ENCODE measurements at places on chromosomes 6 and 20.

- no peak for DNase-seq
Measured at GRCh38 chr20:34033903-34034302, 40.2 kb downstream of the RALY start.

- DNase-seq = no peak
Measured at GRCh38 chr20:39206899-39207564, 244.9 kb downstream of the DHX35 start.

DNA sequence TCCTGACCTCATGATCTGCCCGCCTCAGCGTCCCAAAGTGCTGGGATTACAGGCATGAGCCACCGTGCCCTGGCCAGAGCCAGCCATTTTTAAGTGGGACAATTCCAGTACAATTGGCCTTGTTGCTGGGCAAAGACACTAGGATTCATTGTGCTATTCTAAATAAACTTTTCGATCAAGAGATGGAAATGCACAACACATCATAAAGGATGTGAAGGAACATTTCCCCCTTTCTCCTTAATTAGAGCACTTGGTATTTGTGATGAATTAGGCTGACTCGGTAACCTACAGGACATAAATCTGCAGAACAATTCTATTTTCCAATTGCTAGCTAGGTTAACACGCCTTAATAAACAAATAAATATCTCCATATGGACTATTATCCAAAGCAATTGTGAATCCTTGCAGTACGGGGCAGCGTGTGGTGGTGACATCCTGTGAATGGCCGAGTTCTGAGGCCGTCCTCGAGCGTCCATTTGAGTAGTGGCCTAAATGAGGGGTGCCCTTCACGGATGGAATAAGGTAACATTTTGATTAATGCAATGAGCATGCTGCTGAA, 406.2 kb upstream of the AGPAT4 start:
- DNase-seq = no peak

- DNase-seq = no peak
Measured at GRCh38 chr6:2103765-2104523, 141.5 kb downstream of the GMDS start.

GRCh38 chr20:24766143-24766527, 182.9 kb upstream of the CST7 start:
- DNase-seq = no peak

DNA sequence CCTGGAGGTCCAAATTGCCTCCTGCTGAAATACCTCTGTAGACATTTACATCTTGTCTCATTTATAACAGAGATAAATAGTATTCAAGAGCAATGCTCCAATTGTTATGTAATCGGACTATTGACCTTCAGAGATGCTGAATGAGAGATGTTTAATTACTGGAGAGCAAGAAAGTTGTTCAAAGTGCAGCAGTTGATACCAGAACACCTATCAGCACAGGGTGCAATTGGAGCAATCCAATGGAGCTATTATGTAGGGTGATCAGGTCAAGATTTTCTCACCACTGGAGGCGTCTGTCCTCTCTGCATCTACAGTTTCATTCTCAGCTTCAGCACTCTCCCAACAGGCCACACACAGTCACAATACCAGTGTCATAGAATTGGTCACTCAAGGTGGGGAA, 19.5 kb upstream of the TMX4 start:
- no peak for DNase-seq

DNA sequence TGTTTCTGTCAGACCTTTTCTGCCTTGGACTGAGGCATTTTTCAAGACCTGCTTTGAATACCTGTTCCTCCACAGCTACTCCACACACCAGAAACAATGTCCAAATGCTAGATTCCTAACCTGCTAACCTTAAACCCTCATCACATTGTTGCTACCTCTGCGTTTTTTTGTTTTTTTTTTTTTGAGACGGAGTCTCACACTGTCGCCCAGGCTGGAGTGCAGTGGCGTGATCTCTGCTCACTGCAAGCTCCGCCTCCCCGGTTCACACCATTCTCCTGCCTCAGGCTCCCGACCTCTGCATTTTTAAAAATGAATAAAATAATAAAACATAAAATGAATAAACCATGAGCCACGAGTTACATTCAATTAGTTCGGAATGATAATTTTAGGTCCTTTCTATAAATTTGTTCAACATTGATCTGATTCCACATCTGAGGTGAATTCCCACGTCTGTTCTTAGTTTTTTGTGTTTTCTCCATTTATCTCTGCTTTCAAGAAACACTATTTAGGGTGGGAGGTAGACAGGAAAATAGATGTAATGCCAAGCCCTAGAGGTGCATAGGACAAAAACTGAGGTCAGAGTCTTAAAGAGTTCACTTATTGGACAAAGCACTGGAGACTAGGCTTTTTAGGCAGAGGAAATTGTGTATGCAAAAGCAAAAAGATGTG, 1.3 kb downstream of the C6orf89 start:
- DNase-seq = no peak

DNA sequence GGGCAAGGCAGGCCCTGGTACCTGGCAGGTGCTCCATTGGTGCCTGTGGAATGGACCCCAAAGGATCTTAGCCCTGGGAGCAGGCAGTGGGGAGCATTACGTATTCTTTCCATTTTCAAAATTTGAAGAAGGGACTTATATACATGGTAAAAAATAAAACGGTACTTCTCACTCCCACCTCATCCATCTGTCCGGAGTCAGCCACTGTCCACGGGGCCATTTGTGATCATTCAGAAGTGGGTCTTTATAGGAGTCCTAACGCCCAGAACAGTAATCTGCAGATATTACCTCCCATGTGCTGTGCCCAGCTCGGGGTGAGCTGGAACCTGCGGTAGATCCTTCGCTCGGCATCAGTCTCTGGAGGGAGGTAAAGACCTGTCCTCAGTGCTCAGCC, 110.4 kb downstream of the SYCP2 start:
- DNase-seq = no peak

GRCh38 chr20:3559637-3560036, 88.8 kb downstream of the ATRN start:
- DNase-seq = no peak

DNA sequence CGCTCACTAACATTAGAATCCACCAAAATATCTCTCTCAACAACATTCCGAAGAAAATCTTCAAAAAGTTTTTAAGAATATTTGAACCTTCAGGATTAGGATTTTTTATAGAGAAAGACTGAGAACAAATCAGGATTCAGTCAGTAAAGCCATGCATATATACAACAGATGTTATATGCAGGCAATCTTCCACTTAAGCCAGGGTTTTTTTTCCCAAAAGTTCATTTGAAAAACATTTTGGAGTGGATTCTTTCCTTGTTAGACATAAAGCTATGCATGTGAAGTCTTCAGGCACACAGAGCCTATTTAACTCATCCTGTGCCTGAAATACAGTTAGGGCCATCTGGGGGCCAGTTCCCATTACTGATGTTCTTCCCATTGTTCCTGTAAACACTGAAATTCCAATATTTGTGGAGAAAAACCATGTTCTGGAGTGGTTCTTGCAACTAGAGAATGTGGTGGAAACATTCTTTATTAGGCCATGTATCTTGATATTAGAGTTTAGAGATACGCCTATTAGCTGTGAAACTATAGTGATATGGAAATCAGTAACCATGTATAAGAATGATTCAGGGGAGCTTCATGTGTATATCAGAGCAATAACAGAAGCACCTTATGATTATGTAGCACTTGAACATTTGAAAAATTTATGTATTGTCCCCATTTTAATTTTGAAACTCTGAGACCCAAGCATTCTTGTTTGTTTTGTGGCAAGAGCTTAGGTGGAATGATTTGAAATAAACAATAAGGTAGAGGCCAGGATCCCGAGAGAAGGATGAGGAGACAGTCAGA, 61.7 kb downstream of the PLEKHG1 start:
- DNase-seq = no peak

- DNase-seq = no peak
Measured at GRCh38 chr20:38266426-38266825, 5.9 kb upstream of the KIAA1755 start.
